ENCODE measurements at places on chromosomes 11 and 22.

DNA sequence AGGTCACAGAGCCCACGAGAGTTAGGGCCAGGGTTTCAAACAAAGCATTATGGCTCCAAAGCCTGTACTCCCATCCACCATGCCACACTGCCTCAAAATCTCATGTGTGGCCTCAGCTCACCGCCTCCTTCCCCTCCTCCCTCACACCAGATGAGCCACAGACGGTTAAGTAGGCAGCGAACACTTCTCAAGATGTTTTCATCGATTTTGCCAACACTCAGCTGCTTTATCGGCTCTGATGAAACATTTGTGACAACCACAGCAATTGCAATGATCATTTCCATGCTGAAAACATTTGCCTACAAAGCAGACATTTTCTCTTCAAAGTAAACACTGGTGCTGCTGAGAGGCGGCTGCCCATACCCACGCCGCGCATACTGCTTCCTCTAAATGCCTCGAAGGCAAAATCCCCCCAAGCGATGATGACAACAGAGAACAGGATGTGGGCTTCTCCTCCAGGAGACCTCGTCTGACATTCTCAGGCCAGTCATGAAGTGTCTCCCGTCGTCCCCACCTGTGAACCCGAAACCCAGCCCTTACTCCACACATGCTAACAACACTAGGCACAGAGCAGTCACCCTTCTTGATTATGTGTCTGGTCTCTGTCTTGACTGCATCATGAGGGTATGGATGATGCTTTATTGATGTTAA, 599.2 kb downstream of the SOX6 start:
- H3K4me3 ChIP-seq = no peak overlapping the region
- no peaks in the 10 kb centered on the region for H3K36me3 ChIP-seq
- no peak for DNase-seq

DNA sequence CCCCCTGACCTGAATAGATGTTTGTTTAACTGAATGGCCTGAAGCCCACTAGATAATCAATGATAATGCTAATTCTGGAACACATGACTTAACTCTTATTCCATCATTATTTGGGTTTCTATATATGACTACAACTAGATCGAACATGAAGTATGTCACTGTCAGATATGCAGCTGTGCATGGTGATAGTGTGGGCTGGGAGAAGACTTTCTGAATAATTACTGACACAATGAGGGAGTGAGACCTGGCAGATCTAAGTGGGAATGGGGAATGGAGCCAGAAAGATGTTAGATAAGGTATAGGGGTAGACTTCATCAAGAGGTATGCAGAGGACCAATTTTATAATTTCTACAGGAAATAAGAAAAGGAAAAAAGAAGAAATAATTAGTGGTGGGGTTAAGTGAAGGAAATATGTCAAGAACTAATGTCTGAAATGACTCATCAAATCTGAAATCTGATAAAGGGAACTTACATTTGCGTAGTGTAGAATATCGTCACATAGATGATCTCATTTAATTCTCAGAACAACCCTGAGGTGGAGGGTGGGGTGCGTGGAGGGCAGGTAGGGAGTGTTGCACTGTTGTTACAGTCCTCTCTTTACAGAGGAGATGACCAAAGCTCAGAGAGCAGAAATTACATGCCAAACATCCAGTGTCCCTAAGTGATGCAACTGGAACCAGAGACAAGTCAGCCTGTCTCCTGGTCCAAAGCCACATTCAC, 68.2 kb upstream of the EED start:
- no peaks in the 10 kb centered on the region for H3K36me3 ChIP-seq
- peaks cover 78% of the 10 kb centered on the region for H3K4me1 ChIP-seq
- H3K4me3 ChIP-seq = no peak overlapping the region

- H3K36me3 ChIP-seq = peaks cover 1% of the 10 kb centered on the region
- no peaks in the 10 kb centered on the region for H3K27me3 ChIP-seq
- peak; percentile 66 for DNase-seq
- peak overlapping the region; percentile 57 for H3K4me3 ChIP-seq
These were observed 569 bp downstream of the POLA2 start for GRCh38 chr11:65262381-65262680.

GRCh38 chr22:17903564-17904295, 120.6 kb downstream of the MICAL3 start:
- H3K27ac ChIP-seq = no peak overlapping the region
- no peaks in the 10 kb centered on the region for H3K27me3 ChIP-seq
- H3K4me1 ChIP-seq = no peaks in the 10 kb centered on the region
- no peaks in the 10 kb centered on the region for H3K36me3 ChIP-seq
- no peak for DNase-seq
- no peak overlapping the region for H3K4me3 ChIP-seq

- peak overlapping the region; percentile 6 for H3K27ac ChIP-seq
- peaks cover 67% of the 10 kb centered on the region for H3K4me1 ChIP-seq
- H3K27me3 ChIP-seq = no peaks in the 10 kb centered on the region
- DNase-seq = peak; percentile 91
- H3K36me3 ChIP-seq = peaks cover 3% of the 10 kb centered on the region
- peak overlapping the region; percentile 12 for H3K4me3 ChIP-seq
These were observed 109.4 kb upstream of the OR4B1 start for GRCh38 chr11:48107188-48107704.

- no peak overlapping the region for H3K4me3 ChIP-seq
- no peak for DNase-seq
- H3K36me3 ChIP-seq = no peaks in the 10 kb centered on the region
- peaks cover 15% of the 10 kb centered on the region for H3K4me1 ChIP-seq
- no peaks in the 10 kb centered on the region for H3K27me3 ChIP-seq
These were observed 32.1 kb upstream of the ZBTB16 start for GRCh38 chr11:114027391-114027790.

DNA sequence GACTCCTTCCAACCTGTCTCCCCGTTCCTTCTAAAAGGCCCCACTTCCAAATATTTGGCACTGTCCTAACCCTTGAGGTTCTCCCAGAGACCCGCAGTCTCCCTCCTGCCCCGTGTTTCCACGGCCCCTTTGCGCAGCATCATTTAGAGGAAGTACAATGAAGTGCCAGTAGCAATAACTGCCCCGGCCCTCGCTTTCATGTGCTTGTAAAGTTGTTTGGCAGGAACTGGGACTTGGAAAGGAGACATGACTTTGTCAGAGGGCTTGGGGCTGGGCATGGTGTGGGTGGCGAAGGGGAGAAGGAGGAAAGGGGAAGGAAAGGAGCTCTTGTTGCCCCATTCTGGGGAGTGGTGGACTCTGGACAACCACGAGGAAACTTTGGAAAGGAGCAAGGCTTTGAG, 2.6 kb downstream of the CD44 start:
- peaks cover 54% of the 10 kb centered on the region for H3K4me1 ChIP-seq
- H3K27ac ChIP-seq = peak overlapping the region; percentile 91
- H3K36me3 ChIP-seq = peaks cover 3% of the 10 kb centered on the region
- H3K27me3 ChIP-seq = no peaks in the 10 kb centered on the region
- DNase-seq = peak; percentile 74

DNA sequence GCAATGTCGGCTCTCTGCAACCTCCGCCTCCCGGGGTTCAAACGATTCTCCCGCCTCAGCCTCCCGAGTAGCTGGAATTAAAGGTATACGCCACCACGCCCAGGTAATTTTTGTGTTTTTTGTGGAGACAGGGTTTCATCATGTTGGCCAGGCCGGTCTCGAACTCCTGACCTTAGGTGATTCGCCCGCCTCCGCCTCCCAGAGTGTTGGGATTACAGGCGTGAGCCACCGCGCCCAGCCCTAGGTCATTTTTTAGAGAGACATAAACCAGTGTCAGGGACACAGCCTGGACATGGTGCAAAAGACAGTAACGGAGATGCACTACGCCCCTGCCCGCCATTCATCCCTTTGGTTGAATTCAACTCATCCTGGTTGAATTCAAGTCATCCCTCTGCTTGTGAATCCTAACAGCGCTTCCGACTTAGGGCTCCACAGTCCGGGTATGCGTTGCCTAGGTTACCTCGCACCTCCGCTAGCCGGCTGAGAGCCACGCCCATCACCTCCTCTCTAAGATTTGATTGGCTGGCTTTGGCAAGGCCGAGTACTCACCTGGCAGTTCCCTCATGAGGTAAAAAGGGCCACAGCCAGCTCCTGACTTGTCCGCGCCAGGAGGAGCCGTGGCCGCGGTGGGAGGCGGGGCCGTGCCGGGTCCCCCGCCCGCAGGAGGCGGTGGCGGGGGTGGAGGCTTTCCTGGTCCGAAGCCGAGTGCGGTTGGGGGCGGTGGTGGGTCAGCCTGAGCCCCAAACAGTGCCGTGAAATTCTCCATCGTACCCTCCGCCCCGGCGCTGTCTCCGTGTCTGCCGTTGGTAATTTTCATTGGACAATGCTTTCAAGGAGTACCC, at the start of gene MED19:
Gene MED19 (minus strand): TSS at position 802 of the 842 bp plus-strand sequence. CDS start 36 bp downstream, at position 766.
- peak within 1 kb of the TSS; percentile 97 for H3K27ac ChIP-seq
- DNase-seq = peak; percentile 67
- H3K4me1 ChIP-seq = peaks cover 22% of the 10 kb centered on the region
- no peaks in the 10 kb centered on the region for H3K27me3 ChIP-seq

- no peak overlapping the region for H3K4me3 ChIP-seq
- H3K27ac ChIP-seq = no peak overlapping the region
- H3K36me3 ChIP-seq = no peaks in the 10 kb centered on the region
These were observed 13.7 kb downstream of the MS4A13 start for GRCh38 chr11:60528934-60529333.

DNA sequence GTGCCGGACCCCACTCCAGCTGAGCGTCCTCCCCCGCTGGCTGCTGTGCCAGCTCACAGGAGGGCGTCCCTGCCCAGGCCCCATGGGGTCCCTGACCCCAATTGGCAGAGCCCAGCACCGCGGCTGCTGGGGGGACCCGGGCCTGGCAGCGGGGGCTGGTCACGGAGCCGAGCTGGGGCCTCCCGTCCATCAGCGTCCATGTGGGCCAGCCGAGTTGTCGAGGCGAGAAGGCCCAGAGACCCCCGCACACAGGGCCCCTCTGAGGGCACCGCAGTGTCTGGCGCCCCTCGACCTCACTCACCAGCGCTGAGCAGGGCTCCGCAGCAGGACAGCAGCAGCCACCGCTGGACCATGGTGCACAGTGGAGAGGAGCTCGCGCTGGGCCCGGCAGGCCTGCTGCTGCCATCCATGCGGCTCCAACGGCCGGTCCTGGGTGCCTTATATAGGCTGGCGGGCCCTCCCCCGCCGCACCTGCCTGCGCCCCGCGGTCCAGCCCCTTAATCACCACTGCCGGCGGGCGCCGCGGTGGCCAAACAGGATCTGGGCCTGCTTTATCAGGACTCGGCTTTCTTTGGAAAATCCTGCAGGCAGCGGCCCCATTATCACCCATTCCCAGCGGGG, at the start of gene MUC6:
Gene MUC6 (minus strand): TSS at position 416 of the 621 bp plus-strand sequence. CDS start 63 bp downstream, at position 353.
- H3K27ac ChIP-seq = no peak within 1 kb of the TSS
- H3K27me3 ChIP-seq = no peaks in the 10 kb centered on the region
- DNase-seq = no peak
- H3K4me1 ChIP-seq = no peaks in the 10 kb centered on the region
- H3K4me3 ChIP-seq = no peak within 1 kb of the TSS

- no peaks in the 10 kb centered on the region for H3K27me3 ChIP-seq
- H3K27ac ChIP-seq = no peak overlapping the region
- no peaks in the 10 kb centered on the region for H3K36me3 ChIP-seq
- H3K4me3 ChIP-seq = no peak overlapping the region
These were observed 60.2 kb upstream of the WNT11 start for GRCh38 chr11:76266286-76267100.

GRCh38 chr22:38572065-38572464, 2.1 kb upstream of the DMC1 start:
- H3K36me3 ChIP-seq = no peaks in the 10 kb centered on the region
- peak; percentile 52 for DNase-seq
- no peak overlapping the region for H3K4me3 ChIP-seq

DNA sequence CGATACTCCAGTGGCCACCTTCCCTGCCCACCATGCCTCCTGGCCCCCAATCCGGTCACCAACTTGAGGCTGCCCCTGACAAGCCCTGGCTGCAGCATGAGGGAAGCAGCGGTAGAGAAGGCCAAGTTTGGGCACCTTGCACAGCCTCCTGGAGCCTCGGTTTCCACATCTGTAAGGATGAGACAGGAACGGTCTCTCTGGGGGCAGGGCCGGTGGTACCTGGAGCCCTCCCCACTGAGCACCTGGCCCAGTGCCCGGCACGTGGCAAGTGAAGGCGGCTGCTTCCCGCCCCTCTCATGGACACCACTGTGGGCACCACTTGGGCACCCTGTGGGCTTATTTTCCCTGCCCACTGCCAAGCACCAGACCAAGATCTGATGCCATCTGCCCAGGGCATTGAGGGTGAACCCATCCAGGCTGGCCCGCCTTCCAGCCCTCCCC, 77.8 kb downstream of the CDKN1C start:
- H3K4me1 ChIP-seq = peaks cover 26% of the 10 kb centered on the region
- H3K36me3 ChIP-seq = no peaks in the 10 kb centered on the region
- H3K27me3 ChIP-seq = no peaks in the 10 kb centered on the region
- no peak for DNase-seq
- no peak overlapping the region for H3K4me3 ChIP-seq

- no peak for DNase-seq
- H3K4me1 ChIP-seq = no peaks in the 10 kb centered on the region
- H3K4me3 ChIP-seq = no peak overlapping the region
- no peaks in the 10 kb centered on the region for H3K27me3 ChIP-seq
These were observed 26.3 kb upstream of the RFPL3 start for GRCh38 chr22:32331236-32331917.

- peak within 1 kb of the TSS; percentile 42 for H3K4me3 ChIP-seq
- no peak within 1 kb of the TSS for H3K27ac ChIP-seq
- H3K27me3 ChIP-seq = peaks cover 83% of the 10 kb centered on the region
- DNase-seq = peak; percentile 54
- peaks cover 24% of the 10 kb centered on the region for H3K4me1 ChIP-seq
- H3K36me3 ChIP-seq = no peaks in the 10 kb centered on the region
These were observed at the start of gene CADM1 for GRCh38 chr11:115504276-115505158. CADM1 (minus strand) TSS chr11:115504415.

- H3K27me3 ChIP-seq = no peaks in the 10 kb centered on the region
- no peaks in the 10 kb centered on the region for H3K4me1 ChIP-seq
- H3K4me3 ChIP-seq = no peak overlapping the region
- no peaks in the 10 kb centered on the region for H3K36me3 ChIP-seq
These were observed 497.5 kb downstream of the SOX6 start for GRCh38 chr11:15858881-15859280.

DNA sequence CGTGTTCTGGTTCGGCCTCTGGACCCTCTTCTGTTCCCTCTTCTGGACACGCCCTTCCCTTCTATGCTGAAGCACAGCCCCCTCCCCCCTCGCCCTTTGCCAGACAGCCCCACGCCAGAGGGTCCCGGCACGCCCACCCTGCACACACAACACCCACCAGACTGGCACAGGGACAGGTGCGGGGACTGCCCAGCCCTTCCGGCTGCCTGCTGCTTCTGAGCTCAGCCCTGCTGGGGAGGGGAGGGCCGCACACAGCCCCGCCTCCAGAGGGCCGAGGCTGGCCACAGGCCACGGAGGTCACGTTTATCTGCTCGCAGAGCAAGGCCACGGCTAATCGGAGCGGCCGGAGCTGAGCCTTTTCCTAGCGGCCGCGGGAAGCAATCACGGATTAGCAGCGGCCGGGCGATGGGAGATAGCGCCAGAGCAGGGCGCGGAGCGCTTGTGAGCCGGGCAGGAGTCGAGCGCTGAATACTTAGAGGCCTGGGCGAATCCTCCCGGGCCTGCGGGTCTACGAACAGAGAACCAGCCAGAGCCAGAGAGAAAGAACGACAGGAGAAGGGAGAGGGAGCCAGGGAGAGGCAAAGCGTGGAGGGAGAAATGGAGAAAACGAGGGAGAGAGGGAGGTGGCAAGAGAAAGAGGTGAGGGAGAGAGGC, 21.5 kb downstream of the OTUB1 start:
- H3K4me1 ChIP-seq = peaks cover 17% of the 10 kb centered on the region
- DNase-seq = peak; percentile 58
- peak overlapping the region; percentile 25 for H3K27ac ChIP-seq
- H3K27me3 ChIP-seq = no peaks in the 10 kb centered on the region
- H3K36me3 ChIP-seq = no peaks in the 10 kb centered on the region

Data from CD14-positive monocyte (primary cell).